ENCODE measurements at places on chromosomes 1 and 21. TPM values are rescaled to one million over a fixed set of nuclear protein-coding genes. Genes with fewer than 3 reads are reported as not detected.

- DNase-seq = no peak
These were observed 305.7 kb upstream of the SNX7 start for GRCh38 chr1:98355656-98356383.

- DNase-seq = no peak
These were observed 389.7 kb downstream of the RPS6KC1 start for GRCh38 chr1:213440766-213441165.

DNA sequence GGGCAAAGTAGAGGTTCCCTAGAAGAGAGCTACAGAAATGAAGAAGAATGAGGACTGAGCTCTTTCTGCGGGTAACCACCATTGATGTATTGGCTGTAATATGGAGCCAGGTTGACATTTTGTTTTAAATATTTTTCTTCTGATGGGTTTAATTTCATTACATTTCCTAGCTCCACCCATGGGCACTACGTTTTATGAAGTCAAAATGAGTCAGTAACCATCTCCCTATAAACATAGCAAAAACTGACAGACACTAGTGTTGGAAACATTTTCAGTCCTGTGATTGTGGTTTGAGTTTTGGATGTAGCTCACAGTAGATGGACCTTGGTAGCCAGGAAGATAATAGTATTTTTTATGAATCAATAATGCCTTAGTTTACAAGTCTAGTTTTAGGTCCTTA lies 470.4 kb upstream of the B3GALT2 start:
- no peak for DNase-seq

DNA sequence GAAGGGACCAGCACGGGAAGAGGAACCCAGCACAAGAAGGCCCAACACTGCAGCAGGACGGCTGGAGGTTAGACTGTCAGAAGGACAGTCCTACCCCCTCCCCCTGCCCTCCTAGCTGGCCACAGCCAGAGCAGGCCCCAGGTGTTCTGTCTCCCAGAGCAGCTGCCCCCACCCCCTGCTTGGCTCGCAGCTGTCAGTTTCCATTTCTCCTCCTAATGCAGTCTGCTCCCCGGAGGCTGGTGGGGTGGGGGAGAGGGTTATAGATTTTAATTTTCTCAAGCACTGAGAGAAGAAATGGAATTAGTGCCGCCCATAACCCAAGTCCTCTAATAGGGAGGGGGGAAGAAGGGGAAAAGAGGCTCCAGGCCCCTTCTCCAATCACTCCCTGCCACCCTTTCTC lies 13.0 kb upstream of the PEAR1 start:
- no peak for DNase-seq

DNA sequence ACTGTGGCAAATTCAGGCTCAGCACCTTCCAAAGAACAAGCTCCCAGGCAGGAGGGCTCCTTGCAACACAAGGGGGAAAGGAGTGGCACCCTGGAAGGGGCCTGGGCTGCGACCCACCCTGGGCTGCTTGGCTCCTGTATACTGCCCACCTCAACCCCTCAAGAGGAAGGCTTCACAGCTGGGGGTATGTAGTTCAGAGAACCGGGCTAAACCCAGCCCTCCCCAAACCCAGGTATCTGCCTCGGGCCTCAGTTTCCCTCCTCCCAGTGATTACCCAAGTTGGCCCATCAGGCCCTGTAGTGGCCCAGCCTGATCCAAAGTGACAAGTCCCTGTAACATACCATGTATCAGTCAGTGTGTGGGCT lies 7.5 kb downstream of the TENT5B start:
- no peak for DNase-seq

DNA sequence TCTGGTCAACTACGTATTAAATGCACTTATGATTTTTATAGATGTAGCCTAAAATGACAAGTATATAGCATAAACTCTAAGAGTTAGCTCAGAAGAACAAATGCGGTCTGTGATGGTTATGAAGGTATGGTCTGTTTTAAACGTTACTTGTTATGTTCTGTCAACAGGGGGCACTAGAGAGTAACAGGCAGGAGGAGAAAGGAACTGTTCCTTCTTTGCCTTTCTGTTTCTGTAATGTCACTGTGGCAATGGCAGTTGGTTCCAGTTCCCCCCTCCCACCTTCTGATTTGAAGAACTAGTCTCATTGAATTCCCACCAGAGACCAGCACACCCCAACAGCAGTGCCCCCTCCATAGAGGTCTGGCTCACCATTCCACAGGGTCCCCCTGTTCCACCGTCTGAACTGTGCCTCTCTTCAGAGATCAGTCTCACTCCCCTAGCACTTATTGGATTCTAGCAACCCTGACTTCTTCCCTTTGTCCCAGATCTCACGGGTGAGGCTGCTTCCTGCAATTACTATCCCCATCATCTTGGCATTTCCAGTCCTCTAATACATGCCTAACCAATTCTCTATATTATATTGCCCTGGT lies 14.0 kb downstream of the KRTAP24-1 start:
- no peak for DNase-seq

DNA sequence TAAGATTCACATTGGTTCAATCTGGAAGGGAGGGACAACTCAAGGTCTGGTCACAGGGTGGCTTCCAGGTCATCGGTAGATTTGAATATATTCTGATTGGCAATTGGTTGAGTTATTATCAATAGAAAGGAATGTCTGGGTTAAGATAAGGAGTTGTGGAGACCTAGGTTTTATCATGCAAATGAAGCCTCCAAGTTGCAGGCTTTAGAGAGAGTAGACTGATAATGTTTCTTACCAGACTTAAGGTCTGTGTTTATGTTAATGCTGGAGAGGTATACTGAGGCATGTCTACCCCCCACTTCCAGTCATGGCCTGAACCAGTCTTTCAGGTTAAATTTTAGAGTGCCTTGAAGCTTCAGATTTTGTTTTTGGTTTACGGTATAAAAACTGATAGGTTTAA lies 29.7 kb downstream of the USP25 start:
- no peak for DNase-seq

GRCh38 chr1:70331962-70332361 lies 22.6 kb downstream of the ANKRD13C start:
- DNase-seq = no peak

- no peak for DNase-seq
These were observed 96.0 kb downstream of the ST6GALNAC3 start for GRCh38 chr1:76170513-76170912.

DNA sequence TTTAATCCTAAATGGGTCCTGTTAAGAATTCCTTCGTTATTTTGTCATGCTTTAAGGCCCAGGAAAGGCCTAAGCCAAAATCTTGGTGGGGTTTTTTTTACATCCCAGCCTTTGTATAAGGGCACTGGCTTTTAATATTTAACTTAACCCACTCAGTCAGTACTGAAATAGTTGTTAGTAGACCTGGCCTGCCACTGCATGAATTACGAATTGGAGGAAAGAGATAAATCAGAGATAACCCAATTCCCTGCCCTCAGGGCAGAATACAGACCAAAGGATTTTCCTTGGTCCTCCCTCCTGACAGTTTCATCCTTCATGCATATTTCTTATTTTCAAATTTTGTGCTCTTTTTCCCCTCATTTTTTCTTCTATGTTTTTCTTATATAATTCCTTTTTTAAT lies 193.0 kb downstream of the FASLG start:
- DNase-seq = no peak

DNA sequence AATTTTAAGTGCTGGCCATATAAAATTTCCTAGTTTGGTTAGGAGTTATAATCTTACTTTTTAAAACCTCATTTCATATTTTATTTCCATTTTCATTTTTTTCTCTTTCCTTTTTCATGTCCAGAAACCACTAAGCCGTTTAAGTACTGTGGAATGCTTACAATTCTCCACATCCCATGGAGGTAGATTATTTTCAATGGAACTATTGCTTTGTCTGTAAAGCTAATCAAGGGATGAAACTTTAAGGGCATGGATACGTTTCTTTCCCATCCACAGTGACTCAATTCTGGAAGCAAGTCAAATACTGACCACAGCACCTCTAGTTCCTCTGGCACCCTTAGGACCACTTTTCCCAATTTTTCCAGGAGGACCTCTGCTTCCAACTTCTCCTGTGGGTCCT lies 139.1 kb upstream of the ZNHIT6 start:
- no peak for DNase-seq

DNA sequence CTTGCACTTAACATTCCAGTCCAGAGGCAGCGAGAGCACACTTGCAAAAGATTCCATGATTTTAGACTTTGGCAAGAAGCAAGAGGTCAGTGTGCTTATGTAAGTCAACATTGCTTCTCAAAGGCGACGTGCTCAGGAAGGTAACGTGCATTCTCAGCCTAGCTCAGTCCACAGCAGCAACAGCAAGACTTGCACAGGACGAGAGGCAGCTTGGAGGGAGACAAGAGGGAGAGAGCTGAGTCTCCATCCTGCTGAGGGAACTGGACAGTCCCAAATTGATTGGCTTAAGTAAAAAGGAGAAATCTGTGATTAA lies 56.5 kb downstream of the PTP4A2 start:
- DNase-seq = no peak

GRCh38 chr1:93842750-93843500 lies 36.1 kb downstream of the DNTTIP2 start:
- DNase-seq = no peak

- no peak for DNase-seq
These were observed 738.1 kb upstream of the NCAM2 start for GRCh38 chr21:20260124-20260523.

- DNase-seq = no peak
These were observed 61.1 kb downstream of the GADD45A start for GRCh38 chr1:67745875-67746698.

DNA sequence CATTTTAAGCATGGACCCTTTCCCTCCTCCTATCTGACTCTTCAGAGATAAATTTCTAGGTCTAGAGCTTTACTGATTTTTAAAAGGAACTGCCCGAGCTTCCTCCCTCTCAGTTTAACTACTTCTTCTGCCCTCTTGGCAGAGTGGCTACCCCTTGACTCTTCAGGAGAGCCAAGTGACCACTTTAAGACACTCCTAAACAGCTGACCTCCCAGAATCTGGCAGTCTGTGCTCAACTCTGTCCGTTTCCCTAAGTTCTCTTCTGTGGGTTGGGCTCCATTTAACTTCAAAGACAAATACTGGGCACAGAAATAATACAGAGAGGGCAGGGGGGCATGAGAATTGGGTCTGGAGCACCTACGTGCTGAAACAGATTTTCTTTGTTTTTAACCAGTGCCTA lies 196.3 kb upstream of the FOXD3 start:
- peak; percentile 51 for DNase-seq

GRCh38 chr1:184889902-184890301 lies 84.4 kb downstream of the NIBAN1 start:
- DNase-seq = no peak

The ZRANB2 gene
- total RNA-seq = 54.4 TPM

The AXDND1 gene
- total RNA-seq = 0.44 TPM

The TMEM51 gene
- 19.8 TPM for total RNA-seq

The SPATA6 gene
- total RNA-seq = 16.9 TPM

The MATN1 gene
- not detected for total RNA-seq

The PALMD gene
- 30.6 TPM for total RNA-seq

The NBPF20 gene
- total RNA-seq = 1.9 TPM

The IVL gene
- total RNA-seq = 0.46 TPM
